ENCODE measurements at places on chromosomes 1 and 21.

DNA sequence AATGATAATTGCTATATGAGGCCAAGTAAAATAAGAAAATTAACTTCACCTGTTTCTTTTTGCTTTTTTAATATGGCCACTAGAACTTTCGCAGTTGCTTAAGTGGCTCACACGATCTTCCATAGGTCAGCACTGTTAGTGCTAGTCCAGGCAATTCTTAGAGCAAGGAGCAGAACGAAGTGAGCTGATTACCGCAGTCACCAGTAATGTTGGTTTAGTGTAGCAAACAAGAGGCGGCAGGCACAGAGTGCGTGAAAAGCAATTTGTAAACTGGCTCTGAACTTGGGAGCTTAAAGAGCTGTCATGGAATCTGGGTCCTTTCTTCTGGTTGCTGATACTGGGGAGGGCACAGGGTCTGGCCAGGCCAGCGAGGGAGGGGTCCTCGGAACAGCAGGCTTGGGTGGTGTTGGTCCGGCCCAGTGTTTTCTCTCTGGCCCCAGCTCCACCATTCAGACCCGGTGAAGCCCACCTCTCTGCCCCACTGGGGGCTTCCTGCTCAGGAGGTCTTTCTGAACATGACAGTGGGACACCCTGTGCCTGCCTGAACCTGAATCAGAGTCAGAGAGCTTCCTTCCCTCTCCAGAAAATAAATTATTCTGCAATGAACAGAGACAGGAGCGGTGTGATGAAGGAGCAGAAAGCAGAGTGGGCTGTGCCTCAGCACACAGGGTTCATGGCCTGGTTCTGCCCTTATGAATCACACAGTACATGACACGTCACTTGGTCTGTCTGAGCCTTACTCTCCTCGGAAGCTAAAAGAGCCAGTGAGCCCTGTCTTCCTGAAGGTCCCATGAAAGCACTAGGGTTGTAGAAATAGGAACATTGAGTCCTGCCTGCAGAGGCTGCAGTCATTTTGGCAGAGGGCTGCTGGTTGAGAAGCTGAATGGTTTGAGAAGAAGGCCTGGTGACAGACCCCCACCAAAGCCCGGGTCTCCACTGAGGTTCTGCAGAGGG is 11.9 kb downstream of the ETS2 start:
- DNase-seq = no peak

- DNase-seq = no peak
Observed at GRCh38 chr1:8010080-8010664, 15.9 kb downstream of the ERRFI1 start.

- no peak for DNase-seq
Observed at GRCh38 chr1:231118704-231119453, 43.0 kb upstream of the TRIM67 start.

- no peak for DNase-seq
Observed at GRCh38 chr1:198054510-198054909, 102.3 kb upstream of the NEK7 start.

DNA sequence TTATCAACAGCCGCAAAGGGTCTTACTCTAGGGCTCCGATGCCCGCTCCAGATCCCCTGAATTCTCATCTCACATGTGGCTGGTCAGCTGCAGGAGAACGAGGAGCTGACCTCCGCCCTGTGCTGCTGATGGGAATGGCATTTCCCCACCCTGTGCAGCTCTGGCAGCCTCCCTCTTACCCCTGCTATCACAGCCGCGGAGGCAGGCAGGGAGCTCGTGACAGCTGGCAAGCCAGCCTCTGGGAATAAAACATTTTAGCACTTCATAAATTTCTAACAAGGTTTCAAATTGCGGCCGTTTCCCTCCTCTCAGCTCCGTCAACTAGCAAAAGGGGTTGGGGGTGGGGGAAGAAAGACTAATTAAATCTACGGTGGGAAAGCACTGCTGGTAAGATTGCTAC is 81.1 kb downstream of the DSCAM start:
- no peak for DNase-seq

DNA sequence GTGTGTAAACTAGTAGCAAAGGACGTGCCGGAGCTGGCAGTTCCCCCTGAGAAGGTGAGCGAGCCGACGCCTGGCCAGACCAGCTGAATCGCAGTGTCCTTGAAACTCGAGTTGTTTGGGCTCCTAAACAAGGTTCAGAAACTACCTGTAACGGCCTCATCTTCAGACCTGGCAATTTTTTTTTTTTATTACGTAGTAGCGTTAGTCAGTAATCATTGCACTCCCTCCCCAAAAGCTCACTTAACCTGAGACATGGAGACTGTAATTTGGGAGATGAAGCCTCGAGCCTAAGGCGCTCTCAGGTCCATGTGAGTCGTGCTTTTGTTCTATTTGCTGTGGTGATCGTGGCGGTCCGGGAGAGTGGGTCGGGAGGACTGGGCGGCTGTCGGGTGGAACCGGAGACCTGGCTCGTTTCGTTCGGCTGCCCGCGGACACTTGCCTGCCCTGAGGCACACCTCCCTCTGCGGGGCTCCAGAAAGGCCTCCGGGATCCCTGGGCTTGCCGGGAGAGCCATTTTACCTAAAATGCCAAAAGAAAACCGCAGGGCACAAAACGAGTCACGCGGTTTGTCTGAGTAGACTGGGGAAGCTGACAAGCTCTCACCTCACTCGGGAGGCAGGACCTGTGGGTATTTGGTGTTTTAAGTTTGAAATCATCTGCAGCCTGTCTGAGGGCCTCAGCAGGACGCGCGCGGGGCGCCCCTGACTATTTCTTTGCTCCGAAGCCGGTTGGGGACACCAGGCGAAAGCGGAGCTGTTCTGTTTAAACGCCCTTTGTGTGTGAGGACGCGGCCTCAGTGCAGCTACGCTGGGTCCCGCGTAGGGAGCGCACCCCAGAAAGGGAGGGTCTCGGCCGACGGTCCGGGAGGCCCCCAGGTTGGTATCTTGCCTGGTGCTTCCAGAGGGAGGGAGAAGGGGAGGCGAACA is 722 bp downstream of the LHX8 start:
- DNase-seq = peak; percentile 18

DNA sequence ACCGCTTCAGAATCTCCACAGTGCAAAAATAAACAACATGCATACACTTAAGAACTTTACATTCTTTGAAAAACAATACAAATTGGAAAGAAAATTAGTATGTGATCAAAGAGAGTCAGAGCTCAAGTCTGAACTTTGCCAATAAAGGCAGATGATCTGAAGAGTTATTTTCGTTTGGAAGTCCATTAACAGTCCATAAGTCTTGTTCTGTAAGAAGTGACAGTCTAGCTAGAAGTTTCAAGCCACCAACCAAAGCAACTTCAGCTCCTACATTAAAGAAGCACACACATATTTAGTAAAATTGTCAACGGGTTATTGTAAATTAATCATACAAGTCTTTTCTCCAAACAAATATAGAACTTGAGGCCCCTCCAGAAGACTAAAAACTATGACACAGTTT is 20.7 kb downstream of the ANGEL2 start:
- no peak for DNase-seq

GRCh38 chr1:73044241-73045036 is 762.1 kb upstream of the NEGR1 start:
- DNase-seq = no peak

- DNase-seq = no peak
Observed at GRCh38 chr1:29272147-29272907, 36.0 kb downstream of the PTPRU start.

GRCh38 chr1:169550294-169550693 is 36.0 kb downstream of the F5 start:
- DNase-seq = no peak

- DNase-seq = no peak
Observed at GRCh38 chr1:4781646-4782045, 127.2 kb downstream of the AJAP1 start.

DNA sequence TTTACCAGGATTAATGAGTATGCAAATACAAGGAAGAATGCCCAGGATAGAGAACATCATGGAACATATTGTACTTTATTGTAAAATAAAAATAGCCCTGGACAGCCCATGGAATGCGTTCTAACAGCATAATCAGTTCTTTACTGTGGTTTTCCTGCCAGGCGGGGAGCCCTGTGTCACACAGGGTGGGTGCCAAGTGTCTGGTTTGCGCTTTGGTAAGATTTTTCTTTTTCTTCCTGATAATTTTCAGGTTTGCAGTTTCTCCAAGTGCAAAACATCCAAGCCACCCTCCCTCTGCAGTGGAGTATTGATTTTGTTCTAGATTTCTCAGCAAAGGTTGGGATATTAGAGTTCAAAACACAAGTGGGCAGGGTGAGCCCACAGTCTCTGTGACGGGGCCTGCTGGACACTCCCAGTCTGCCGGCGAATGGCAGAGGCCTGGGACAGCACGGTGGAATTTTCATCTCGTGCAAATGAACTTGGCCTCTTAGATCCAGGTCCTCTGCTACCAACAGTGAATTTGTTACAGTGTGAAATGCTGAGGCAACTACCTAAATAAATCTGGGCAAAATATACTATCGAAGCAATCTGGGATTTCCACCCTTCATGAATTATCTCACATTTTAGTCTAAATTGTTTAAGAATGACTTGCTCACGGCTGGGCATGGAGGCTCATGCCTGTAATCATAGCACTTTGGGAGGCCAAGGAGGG is 15.6 kb upstream of the KCNJ15 start:
- DNase-seq = no peak

GRCh38 chr1:53550201-53550741 is 91.1 kb downstream of the DMRTB1 start:
- DNase-seq = peak; percentile 2

GRCh38 chr1:199948587-199949280 is 78.8 kb upstream of the NR5A2 start:
- DNase-seq = no peak

DNA sequence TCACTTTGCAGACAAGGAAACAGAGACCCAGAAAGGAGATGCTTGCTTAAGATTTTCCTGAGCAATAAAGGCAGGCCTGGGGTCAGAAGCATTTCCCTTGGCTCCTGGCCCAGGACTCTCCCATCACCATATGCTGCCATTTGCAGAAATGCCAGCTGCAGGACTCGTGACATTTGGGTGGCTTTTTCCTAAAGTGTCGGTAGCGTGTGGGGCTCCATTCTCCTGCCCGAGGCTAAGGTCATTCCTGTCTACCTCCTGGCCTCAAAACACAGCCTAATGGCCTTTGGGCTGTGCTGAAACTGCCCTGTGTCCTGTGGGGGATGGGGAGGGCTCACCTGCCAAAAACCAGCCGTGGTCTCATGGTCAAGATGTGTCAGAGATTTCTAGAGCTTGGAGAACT is 216.1 kb upstream of the EDN2 start:
- no peak for DNase-seq

DNA sequence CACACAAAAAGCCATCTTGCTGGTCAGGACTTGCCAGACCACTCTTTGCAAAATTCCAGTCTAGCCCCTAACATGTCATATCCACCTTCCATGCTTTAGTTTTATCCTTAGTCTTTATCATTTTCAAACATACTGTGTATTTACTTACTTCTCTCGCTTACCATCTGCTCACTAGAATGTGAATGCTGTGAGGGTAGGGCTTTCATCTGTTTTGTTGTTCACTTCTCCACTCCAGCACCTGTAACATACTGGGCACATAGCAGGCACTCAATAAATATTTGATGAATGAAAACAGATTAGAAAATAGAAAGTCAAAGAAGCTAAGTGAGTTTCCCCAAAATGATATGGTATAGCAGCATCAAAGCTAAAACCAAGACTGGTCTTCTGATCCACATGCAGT is 79.9 kb downstream of the OLFML2B start:
- DNase-seq = no peak

DNA sequence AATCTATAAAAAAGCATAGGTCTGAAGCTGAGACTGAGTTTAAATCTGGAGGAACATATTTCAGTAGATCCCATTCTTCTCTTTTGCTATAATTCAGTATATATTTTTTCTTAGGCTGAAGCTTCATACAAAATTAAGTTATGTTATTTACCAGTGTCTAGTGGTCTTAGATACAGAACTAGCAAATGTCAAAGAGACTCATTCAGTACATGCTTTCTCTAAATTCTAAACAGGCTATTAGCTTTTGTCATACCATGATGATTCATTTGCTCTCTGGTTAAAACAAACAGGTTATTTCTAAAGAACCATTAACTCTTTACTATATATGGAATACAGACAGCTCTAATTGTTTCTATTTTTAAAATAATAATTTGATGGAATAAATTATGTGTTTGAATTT is 1170.2 kb upstream of the PRMT6 start:
- no peak for DNase-seq

GRCh38 chr1:192554904-192555303 is 20.7 kb upstream of the RGS1 start:
- DNase-seq = no peak

DNA sequence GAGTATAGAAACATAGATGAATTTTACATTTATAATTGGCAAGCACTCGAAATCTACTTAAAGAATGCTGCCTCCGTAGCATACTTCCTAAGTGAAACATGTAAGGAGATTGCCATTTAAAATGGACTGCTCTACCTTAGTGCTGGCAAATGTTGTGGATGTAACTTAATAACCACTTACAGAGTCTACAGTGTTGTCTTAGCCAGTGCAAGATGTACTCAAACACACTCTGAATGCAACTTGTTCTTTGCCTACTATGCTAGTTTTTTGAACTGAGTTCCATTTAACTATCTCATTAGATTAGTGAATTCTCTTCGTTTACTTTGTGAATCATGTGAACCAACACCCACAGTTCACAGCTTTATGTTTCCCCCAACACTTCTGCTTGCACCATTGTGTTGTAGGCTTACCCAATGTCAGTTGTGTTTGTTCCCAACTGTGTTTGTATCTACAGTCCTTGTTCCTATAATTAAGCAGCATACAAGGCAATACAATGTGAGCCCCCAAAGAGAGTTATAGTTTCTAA is 345.5 kb upstream of the LYPLAL1 start:
- no peak for DNase-seq

DNA sequence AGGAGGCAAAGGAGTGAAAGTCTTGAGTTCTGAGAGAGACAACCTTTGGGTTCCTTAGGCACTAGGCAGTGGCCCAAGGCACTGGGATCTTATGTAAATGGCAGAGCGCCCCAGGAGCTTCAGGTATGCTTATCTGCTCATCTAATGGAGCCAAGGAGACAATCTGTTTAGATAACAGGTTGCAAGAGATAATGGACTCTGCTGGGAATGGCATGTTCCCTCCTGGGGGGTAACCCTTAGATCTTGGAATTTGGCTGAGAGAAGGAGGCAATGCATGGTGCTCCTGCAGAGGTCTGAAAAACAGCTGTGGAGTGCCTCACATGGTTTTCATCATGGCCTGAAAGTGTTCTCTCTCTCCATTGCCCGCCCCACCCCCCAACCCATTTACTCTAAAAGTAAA is 44.1 kb upstream of the WLS start:
- no peak for DNase-seq

DNA sequence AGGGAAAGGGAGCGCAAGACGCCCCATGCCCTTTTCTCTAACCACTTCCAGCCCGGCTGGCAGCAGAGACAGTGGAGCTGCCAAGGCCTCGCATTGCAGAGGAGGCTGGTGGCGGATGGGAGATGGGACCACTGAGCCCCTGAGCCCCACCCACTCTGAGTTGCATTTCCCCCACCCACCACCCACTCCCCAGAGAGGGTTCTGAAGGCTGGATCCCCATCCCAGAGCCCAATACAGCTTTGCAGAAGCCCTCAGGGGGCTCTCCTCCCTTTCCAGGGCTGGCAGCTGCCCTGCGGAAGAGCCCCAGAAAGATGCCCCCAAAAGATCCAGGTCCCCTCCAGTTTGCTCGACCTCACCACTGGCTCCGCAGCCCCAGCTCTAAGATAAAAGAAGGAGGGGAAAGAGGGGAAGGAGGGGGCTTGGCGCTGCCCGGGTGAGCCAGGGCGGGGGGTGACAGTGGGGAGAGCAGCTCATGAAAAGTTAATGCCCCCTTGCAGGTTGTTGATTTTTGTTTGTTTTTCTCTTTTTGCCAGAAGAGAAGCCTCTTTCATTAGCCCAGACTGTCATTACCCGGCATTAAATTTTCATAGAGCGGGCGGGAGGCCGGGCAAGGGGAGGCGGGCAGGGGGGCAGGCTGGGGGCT is 38.4 kb upstream of the CASZ1 start:
- no peak for DNase-seq

GRCh38 chr1:39672551-39672947 is 642 bp upstream of the NT5C1A start:
- DNase-seq = peak; percentile 34

Measured in WERI-Rb-1 (cell line).